DMS79 treated with DMSO at 0.1 percent for 48 hours (cell line): ENCODE measurements at places on chromosomes 11 and 22.
A peak's percentile ranks its signal among the peaks of the same experiment; 100 is the strongest.

- DNase-seq, result no peak
These were observed 22.4 kb downstream of the MMP10 start for GRCh38 chr11:102757823-102758549.

- DNase-seq, result no peak
These were observed 17.6 kb upstream of the ASCC2 start for GRCh38 chr22:29855611-29856181.

- no peak for DNase-seq
These were observed 36.7 kb downstream of the DRG1 start for GRCh38 chr22:31436132-31436531.

GRCh38 chr11:27971171-27971570 is 136.8 kb downstream of the KIF18A start:
- DNase-seq, result no peak

GRCh38 chr11:31464436-31464835 is 45.0 kb downstream of the IMMP1L start:
- DNase-seq, result no peak

DNA sequence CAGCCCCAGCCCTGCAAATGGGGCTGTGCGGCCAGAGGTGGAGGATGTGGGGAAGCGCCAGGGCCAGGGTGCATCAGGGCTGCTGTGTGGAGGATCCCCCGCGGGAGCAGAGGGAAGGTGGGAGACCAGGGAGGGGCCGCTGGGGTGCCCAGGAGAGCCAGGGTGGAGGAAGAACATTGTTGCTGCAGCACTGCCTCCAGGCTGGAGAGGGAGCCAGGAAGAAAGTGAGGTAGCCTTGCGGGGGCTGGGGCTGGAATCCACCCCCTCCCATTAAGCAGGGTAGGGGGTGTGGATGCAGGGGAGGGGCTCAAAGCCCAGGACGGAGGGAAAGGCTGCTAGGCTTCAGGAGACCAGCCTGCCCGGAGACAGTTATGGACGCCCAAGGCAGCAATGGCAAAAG is 15.0 kb downstream of the CABP7 start:
- no peak for DNase-seq

DNA sequence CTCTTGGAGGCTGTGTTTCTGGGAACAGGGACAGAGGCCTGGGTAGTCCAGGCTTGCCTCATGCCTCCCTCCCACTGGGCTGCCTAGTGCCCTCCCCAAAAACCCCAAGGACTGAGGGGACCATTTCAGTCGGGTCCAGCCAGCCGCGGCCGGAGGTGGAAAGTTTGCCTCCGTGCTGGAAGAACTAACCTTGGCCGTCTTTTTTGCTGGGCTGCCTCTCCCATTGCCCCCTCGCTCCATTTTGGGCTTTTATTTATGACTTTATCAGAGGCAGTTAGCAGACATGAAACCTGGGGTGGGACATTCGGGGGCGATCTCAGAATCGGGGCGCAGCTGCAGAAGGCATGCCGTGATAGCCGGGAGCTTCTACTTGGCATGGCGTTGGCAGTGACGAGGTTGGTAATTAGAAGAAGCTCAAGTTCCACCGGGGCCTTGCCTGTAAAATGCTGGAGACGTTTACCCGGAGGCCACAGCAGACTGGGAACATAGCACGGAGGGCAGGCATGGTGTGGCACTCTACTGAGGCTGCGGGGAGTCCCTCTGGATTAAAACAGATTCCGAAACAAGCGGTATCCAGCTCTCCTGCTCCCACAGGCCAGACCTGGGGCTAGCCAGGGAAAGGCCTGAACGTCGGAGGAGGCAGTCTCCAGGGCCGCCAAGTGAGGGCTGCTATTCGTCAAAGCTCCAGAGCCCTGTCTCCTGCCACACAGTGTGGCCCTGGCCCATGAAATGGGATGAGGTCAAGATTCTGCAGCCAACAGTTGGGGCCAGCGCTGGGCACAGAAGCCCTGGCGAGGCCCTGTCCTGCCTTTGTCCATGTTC is 76.4 kb upstream of the PPARA start:
- no peak for DNase-seq

DNA sequence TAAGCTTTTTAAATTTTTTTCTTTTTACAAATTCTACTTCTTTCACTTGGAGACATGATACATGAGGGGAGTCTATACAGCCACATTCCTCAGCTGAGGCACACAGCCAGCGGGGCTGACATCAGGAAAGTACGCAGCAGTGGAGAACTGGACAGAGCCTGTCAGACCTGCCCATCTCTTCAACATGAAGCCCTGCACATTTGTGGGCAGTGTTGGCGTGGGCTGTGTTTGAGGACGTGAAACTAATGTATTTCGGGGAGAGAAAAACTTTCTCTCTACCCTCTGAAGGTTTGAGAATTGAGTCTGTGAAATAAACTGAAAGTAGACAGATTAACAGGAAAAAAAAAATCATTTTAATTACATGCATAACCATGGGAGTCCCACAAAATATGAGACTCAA is 84.8 kb upstream of the HTATIP2 start:
- DNase-seq, result no peak

DNA sequence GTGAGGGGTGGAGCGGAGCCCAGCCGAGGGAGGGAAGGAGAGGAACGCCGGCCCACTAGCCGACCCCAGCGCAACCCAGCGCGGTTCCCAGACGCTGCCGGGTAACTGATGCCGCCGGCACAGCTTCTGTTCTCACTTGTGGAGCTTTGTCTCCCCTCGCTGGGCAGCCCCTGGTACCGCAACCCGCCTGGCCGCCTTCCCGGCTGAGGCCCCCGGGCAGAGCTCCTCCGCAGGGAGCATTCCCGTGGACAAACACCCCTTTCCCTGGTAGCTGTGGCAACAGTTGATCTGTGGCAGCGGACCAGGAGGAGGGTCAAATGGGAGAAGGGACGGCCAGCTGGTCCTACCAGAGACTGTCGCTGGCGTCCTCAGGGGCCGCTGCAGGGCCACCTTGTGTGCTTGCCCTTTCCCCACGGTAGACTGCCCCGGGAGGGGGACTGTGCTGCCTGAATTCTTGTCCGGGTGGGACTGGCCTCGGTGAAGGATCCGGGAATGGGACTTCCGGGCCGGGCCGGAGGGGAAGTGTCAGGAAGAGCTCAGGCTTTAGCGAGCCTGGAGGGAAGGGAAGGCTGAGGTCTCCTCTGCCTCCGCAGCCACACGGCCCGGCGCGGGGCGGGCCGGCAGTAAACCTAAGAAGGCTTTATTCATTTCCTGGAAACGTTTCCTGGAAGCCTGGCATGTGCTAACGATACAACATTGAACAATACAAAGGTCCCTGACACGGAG is 468.0 kb downstream of the OPCML start:
- DNase-seq, result peak; percentile 45

DNA sequence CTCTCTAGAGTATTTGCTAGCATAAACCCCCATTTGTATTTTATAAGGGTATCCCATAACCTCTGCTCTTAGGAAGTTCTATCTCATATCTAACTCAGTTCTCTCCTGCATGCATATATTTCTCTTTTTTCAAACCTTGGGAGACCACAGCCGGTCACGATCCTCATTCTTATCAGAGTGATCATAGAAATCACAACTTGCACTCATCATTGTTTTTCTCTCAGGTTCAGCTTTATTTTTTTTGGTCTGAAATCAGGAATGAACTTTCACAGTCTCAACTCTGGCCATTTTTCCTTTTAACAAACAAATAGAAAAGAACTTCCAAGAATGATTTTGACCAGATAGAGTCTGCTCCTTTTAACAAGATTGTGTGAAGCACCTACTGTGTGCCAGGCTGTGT is 98.6 kb upstream of the BLID start:
- DNase-seq, result no peak

- DNase-seq, result no peak
These were observed 56.9 kb upstream of the PRSS23 start for GRCh38 chr11:86743223-86744118.

- no peak for DNase-seq
These were observed 59.2 kb downstream of the ELFN2 start for GRCh38 chr22:37368058-37368457.

- DNase-seq, result no peak
These were observed 167.6 kb upstream of the SYT13 start for GRCh38 chr11:45453721-45454120.

DNA sequence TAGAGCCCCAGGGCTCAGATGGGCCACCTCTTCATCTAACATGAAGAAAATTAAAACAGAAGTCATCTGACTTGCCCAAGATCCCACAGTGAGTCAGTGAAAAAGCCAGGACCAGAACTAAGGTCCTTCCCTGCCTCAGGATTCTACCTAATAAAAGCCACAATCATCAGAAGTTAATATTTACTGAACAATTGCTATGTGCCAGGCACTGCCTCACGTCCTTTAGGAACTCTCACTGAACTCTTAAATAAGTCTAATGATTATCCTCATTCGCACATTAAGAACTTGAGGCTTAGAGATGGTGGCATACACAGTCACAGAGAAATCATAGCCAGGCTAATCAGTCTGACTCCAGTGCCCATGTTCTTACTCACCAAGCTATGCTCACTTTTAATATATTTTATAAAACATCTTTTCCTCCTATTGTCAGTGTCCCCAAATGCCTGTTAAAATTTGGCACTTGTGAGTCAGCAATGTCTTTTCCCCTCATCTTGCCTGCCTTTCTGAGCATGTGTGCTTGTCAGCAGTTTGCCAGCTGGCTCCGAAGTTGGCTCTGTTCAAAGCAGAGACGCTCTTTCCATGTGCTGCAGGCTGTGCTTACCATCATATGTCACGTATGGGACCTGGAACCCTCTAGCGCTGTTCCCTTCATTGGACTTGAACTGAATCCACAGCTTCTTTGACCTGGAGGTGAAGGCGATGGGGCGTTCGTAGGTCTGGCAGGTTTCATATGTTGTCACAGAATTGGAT is 21.5 kb upstream of the NRIP3 start:
- no peak for DNase-seq

DNA sequence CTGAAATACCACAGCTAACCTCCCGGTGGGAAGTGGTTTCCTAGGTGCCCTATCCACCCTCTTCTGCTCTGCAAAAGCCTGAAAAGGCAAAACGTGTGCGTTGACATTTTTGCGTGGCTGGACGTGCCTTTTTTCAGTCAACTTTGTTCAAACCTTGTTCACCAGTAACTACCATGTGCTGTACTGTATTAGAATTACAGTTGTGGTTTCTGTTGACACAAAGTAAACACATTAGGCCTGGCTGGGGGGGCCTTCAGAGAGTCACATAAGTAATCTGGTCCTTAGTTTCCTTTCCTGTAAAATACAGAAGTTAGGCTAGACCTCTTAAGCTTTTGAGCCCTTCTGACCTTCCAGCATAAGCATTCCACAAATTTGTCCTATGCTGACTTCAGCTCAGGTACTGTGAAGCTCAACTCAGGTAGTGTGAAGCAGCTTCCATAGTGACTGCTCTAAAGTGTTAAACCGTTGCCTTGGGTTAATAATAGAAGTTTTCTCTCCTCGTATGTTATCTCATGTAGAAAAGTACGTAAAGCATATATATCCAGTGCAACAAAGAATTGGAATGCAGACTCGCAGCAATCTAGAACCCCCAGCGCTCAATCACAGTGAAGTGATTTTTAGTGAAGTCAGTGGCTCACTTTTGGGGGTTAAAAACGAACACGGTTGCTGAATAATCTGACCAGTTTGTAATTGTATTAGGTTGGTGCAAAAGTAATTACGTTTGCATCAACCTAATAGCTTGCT is 1.8 kb downstream of the EWSR1 start:
- no peak for DNase-seq

DNA sequence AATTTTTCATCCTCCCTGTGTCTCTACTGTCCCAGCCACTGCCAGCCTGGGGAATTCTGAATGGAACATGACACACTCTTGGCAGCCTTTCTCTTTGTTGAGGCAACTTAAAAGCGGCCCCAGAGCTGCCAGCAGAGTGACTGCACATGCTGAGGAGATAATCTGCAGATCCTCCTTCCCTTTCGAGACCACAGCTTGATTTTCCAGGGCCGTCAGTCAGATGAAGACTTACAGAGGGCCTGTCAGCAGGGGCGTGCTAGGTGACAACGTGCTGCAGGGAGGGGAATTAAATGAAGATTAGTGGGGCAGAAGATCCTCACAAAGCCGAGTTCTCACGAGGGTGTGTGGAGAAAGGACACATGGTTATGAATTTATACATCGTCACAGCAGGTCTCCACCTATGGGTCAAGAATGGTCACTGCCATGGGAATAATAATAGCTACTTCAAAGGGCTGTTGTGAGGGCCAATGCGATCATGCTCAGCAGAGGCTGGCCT is 193.5 kb upstream of the PITPNB start:
- no peak for DNase-seq

- no peak for DNase-seq
These were observed 6.8 kb downstream of the C11orf21 start for GRCh38 chr11:2294926-2295290.

DNA sequence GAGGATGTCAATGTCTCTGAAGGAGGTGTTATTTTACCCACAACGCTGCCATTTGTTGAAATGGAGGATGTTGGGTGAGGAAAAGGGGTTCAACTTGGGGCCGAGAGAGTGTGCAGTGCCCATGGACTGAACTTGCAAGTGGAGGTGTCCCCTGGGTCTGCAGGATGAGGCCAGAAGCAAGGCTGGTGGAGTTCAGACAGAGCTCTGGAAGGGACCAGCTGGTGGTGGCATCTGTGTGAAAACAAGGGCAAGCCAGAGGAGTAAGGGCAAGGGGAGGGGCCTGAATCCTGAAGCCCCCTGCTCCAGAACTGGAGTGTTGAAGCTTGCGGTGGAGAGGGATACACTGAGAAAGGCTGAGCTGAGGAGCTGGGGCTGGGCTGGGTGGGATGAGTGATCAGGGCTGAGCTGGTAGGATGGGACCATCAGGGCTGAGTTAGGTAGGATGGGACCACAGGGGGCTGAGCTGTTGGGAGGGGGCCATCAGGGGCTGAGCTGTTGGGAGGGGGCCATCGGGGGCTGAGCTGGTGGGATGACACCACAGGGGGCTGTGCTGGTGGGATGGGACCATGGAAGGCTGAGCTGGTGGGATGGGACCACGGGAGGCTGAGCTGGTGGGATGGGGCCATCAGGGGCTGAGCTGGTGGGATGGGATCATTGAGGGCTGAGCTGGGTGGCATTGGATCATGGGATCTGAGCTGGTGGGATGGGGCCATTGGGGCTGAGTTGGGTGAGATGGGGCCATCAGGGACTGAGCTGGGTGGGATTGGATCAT is 13.4 kb upstream of the CTSD start:
- no peak for DNase-seq

GRCh38 chr22:45445031-45445710 is 31.7 kb downstream of the RIBC2 start:
- DNase-seq, result no peak

DNA sequence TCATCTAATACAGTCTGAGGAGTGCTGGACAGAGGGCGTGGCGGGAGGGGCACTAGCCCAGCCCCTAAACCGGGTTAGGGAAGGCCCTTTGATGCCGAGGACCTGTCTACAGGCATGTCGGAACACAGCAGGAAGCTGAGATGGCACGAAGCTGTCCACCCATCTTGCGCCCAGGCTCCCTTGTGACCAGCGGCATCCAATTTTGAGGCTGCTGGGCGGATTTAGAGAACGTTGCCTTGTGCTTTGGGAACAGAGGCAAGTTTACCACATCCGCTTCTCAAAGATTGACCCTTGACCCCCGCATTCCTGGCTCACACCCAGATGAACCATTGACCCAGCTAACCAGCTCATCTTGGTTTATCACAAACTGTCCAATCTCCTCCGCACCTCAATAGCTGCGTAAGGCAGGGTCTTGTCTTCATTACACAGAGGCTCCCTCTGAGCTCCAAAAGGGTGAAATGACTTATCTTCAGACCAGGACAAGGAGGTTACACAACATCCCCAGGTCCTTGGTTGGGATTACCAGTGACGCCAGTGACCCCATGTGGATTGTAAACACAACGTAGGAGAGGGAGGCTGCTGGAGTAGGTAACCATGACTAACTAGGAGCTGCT is 4.5 kb downstream of the FAM83F start:
- no peak for DNase-seq
